ENCODE measurements at places on chromosomes 12 and 14. TPM values are rescaled to one million over a fixed set of nuclear protein-coding genes. Genes with fewer than 3 reads are reported as not detected.

The KCNC2 gene
- under 0.01 TPM for total RNA-seq

The CCDC196 gene
- total RNA-seq, result not detected

The EML5 gene
- not detected for total RNA-seq

The CARMIL3 gene
- 0.08 TPM for total RNA-seq

The KLRC4 gene
- not detected for total RNA-seq

The PLXNC1 gene
- 1.1 TPM for total RNA-seq

The MLEC gene
- 106 TPM for total RNA-seq

The ADGRD1 gene
- 0.15 TPM for total RNA-seq

The LBHD2 gene
- not detected for total RNA-seq

Data from smooth muscle cell of the coronary artery (primary cell).